ENCODE measurements at places on chromosomes 1 and 21.

GRCh38 chr1:230707732-230708630 is 5.9 kb downstream of the AGT start:
- no peak for DNase-seq

- no peak for DNase-seq
Measured at GRCh38 chr1:153475282-153475681, 14.8 kb upstream of the S100A7 start.

DNA sequence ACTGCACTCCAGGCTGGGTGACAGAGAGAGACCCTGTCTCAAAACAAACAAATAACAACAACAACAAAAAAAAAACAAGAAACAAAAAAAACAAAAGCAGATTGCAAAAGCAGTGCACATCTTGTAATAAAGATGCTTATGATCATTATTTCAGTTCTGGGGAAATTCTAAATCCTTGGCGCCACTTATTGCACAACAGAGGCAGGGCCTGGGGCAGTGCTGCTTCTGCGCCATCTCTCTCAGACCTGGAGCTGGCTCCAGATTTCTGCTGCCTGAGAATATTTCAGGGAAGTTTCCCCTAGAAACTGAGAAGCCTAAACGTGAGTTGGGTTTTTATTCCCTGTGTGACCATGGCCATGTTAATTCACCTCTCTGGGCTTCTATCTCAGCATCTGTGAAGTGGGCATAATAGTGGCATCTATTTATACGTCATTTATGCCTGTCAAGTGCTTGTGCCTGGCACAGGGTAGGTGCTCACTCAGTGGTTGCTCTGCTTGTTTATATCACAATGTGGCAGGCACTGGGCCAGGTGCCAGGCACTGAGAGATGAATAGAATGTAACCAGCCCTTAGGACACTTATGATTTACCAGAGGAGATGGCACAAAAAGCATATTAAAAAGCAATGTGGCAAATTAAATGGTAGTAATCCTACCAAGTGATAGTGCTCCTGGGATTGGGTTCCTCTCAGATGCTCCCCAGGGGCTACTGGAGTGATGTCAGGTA is 67.9 kb downstream of the MDM4 start:
- DNase-seq: no peak

GRCh38 chr1:211923095-211923494 is 92.5 kb upstream of the LPGAT1 start:
- DNase-seq: no peak

DNA sequence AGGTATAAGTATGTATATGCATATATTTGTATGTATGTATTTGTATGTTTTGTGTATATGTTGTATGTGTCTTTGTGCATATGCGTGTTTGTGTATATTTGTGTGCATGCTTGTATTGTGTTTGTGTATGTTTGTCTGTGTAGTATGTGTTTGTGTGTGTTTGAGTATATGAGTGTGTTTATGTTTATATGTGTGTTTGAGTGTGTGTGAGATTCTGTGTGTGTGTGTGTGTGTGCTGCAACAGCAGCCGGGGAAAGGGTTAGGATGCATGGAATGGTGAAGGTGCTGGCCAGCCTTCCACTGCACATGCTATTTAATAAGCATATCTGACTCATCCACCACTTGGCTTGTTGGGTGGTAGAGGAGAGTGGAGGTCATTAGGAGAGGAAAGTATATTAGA is 46.6 kb upstream of the RAB4A start:
- DNase-seq: no peak

DNA sequence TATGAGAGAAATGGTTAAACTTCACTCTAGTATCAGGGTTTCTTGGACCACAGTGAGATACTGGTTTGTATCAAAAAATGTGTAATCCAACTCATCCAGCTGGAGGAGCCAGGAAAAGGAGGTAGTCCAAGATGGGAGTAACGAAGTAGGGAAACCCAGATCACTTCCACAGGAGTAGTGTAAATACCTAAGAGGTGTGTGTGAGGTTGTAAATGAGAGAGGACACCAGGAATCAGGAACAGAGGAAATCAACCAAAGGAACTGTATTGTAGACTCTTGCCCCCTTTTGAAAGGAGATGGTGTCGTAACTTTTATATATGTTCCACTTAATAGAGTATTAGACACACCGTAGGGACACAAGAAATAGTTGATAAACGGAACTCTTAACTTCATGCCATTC is 19.7 kb upstream of the TLCD4 start:
- no peak for DNase-seq

DNA sequence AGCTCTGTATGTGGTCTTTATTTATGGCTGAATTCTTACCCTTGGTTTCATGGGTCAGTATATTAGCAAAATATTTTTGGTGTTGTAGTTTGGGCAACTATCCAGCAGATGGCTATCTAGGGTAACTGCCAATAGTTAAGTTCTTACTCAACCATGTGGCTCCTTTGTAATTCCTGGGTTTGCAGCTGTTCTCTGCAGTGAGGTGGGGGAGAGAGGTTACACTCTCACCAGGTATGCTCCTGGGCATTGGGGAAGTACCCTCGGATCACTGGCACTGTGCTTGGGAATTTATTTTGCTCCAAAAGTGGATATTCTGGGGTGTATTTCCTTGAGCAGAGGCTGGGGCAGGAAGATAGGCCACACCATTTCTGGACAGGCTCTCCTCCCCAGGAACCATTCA is 436.7 kb upstream of the TMPRSS15 start:
- DNase-seq: no peak

- no peak for DNase-seq
Measured at GRCh38 chr1:155012026-155012546, 9.5 kb downstream of the ZBTB7B start.

DNA sequence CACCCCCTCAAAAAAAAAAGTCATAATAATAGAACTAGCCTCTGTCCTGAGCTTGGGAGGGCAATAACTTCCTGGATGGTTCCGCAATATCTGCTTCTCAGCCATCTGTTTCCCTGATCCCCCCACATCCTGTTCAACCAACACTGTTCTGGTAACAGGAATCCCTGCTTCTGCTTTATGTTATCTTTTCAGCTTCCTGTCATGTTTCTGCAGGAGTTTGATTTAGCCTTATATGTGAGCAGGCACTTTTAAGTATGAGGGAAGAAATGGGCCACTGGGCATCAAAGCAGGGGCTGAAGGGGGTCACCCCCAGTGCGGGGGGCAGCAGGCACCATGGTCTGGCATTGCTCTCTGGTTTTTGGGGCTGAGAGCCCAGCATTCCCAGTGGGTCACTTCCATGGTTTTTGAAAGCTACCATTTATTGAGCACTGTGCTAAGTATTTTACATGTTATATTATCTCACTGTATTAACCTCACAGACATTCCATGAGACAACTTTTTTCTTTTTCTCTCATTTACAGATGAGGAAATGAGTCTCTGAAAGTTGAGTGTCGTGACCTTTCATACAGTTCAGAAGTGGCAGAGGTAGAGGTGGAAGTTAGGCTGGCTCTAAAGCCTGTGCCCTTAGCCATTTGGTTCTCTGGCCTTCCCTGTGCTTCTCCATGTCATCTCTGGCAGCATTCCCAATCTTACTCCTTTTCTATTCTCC is 61.9 kb downstream of the DNTTIP2 start:
- DNase-seq: no peak

DNA sequence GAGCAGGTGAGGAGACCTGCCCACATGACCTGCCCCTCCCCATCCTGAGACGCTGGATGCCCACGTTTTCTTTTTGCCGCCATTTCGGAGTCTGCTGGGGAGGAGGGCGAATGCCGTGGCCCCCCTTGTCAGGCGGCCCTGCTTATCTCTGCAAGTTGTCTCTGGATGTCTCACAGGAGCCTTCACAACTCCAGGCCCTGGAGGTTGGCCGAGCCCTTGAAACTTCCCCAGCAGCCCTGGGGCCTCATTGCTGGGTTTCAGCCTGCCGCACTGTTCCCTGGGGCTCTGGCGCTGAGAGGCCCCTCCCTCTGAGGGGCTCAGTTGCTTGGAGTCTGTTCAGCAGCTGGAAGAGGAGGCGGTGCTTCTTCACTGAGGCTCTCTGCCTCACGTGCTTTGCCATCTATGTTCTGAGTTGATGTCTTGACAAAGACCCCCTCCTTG is 29.8 kb upstream of the ZBTB21 start:
- no peak for DNase-seq

GRCh38 chr21:45417951-45418300 is 13.0 kb downstream of the COL18A1 start:
- no peak for DNase-seq

- DNase-seq: peak; percentile 26
Measured at GRCh38 chr1:1441002-1441888, 5.8 kb downstream of the VWA1 start.

DNA sequence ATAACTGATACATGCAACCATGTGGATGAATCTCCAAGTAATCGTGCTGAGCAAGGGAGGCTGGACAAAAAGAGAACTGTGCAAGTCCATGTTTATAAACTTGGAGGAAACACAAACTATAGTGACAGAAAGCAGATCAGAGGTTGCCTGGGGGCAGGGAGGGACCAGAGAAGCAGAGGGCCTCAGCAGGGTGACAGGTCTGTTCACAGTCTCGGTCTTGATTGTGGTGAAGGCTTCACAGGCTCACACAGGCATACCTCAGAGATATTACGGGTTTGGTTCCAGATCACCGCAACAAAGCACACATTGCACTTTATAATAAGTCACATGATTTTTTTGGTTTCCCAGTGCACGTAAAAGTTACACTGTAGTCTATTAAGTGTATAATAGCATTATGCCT is 28.5 kb downstream of the ACOT7 start:
- DNase-seq: no peak

GRCh38 chr1:29833581-29833980 is 597.3 kb downstream of the PTPRU start:
- DNase-seq: no peak

GRCh38 chr1:204567071-204567470 is 50.9 kb downstream of the MDM4 start:
- DNase-seq: no peak

DNA sequence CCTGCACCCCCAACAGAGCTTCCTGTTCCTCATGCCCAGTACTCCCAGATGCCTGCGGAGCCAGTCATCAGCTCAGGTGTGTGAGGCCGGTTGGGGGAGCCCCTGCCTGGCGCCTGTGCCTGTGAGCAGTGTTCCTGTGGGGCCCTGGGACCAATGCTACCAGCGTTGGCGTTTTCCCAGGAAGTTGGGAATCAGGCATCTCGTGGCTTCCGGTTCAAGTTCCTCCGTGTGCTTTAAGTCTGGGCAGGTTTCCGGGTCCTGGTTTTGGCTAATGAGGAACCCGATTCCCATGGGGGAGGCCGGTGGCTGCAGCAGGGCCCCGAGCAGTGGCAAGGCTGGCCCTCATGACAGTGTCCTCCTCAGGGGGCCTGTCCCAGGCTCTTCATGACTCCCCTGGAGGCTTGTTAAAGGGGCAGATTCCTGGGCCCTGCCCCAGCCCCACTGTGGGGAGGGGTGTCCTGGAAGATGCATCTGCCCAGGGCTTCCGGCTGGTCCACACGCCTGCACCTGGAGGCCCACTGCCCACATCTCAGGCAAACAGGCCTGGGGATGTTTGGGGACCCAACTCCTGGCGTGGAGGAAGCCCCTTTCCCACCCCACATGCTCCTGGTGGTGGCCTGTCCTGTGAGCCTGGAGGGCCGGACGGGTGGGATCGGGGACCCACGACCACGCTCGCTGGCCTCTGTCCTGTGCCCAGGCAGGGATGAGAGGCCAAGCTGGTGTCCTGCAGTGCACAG is 26.2 kb downstream of the TP73 start:
- DNase-seq: no peak

- DNase-seq: no peak
Measured at GRCh38 chr1:114345930-114346479, 165.0 kb downstream of the TRIM33 start.

DNA sequence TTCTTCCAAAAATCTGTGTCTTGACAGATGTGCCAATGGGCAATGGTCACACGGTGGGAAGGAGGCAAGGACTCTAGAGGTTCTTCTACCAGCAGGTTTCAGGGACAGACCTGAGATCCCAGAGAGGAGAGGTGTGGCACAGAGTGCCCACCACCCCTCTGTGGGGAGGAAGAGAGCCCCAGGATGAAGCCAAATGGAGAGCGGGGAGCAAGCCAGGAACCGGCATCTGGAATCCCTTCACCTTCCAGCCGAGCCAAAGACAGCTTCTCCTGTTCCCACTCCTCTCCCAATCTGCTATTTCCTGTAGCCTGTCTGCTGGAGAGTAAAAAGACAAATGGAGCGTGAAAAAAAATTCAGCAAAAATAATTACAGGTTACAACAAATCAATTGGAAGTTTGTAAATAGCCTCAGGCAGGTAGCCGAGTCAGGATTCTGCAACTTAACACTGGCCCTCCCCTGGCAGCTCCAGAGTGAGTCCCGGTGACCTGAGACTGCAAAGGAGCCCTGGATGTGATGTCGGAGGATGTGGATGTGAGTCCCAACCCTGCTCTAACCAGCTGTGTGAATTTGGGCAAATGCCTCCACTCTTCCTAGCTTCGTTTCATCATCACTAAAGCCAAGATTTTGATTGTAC is 45.4 kb upstream of the LRRN2 start:
- no peak for DNase-seq

DNA sequence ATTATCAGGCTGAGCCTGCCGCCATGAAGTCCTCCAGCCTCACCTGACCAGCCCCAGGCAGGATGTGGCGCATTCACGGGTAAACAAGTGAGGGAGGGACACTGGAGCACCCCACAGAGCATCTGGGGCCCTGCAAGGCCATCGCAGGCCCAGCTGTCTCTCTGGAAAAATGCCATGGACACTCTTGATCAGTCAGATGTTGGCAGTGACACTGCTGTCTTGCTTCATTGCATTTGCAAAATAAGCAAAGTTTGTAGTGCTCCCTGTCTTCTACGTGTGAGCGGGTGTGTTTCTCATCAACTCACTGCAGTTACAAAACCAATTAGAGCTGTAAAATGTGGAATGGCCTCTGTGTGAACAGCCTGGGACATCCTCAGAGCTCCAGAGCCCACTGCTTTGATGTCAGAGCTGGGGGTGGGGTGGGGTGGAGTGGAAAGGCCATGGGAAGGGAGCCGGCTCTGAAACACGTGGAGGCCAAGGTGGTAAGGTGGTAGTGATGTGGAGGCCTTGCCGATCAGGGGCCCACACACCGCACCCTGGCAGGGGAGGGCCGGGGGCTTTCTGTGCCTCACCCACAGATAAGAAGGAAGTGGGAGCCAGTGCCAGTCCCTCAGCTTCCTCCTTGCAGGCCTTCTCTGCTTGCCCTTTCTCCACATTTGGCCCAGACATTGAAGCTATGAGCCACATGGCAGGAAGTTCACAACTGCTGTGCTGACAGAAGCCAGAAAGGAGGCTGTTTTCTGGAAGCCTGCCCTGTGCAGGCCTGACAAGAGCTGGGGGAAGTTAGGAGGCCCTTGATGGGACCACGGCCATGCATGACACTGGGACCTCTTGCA is 254.9 kb downstream of the RHOU start:
- DNase-seq: no peak
